ENCODE measurements at places on chromosomes 3 and 15.

DNA sequence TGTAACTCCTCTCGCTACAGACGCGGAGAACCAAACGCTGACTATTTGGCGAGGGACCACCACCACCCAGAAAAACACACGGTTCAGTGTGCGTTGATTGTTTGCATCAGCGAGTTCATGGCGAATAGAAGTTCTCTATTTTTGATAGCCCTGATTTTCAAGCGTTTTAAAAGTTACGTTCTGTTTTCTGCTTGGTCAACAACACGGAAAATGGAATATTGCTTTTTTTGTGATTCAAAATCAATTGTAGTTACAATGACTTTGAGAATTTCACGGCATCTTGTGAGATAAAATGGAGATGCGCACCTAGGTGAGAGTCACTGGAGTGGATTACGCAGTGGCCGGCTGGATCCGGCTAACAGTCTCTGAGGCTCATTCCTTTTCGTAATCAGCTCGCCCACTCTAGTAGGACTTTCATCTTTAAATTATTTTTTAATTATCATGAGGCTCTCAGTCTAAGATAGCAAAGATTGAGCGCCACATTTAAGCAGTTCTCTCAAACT, 54.8 kb downstream of the CCDC54 start:
- DNase-seq = no peak

DNA sequence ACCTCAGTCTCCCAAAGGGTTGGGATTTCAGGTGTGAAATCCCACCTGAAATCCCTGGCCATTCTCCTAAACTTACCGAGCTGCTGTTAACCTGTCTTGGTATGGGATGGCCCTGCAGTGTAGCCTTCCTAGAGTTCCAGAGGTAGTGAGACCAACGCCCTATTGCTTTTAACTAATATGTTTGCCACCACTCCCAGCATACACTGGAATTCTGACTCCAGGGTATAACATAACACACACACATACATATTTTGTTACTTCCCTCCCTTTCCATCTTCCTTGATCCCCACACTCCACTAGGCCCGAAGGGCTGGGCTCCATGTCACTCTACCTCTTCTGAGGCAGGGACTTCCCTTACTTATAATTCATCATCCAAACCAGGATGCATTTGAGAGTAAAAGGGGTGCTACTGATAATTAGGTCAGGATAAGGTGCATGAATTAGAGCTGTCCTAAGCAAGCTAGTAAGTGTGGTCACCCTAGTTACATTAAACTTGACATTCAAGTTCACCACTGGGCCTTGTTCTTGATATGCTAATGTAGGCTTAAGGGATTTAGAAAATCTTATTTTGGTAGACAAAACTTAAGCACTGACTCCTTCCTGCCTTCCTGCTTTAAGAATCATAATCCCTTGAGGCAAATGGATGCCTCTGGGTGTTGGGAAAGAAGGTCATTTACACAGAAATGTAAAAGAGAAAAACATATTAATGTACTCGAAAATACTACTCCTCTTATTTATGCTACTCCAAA, 317.6 kb downstream of the MAGI1 start:
- DNase-seq = no peak

DNA sequence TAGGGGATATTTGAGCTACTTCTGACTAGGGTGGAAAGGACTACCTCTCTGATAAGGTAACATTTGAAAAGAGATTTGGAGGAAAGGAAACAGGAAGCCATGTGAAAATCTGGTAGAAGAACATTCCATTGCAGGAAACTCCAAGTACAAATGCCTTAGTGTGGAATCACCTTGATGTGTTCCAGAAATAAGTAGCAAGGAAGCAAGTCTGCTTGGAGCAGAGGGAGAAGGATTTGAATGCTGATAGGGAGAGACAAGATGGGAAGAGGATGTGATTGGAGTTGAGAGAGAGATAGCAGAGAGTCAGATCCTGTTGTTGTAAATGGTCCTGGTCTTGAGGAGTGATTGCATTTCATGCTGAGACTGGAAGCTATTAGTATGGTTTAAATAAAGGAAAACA, 335.1 kb upstream of the DCBLD2 start:
- no peak for DNase-seq

DNA sequence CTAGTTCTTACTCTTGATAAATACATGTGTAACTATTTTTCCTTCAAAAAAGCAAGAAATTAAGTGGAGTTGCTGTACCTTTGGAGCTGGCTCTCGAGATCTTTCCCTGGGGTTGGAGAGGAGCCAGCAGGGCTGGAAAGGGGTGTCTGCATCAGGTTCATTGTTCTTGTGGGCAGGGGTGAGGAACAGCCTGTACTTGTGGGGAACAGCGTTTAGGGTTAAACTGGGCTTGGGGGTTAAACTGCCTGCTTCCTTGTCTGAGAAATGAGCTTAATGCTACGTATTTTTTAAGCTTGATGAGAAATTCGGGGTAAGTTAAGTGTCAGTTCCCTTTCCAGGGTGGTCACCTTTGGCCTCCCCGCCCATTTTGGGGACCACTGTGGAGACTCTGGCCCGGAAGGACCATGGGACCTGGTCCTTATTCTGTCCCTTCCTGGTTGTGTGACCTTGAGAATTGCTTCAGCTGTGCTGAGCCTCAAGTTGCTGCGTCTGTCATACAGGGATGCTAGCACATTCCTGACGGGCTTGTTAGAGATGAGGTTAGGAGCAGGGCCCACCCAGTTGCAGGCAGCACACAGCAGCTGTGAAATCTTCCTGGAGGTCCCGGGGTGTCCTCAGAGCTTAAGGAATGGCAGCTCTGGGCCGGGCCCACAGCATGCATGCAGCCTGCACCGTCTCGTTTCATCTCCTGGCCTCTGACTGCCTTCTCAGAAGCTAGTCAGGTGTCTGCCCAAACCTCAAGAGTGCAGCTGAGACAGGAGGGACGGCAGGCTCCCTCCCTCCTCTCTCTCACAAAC, 11.6 kb downstream of the H1-8 start:
- no peak for DNase-seq

GRCh38 chr15:43219929-43220928, 589 bp downstream of the EPB42 start:
- no peak for DNase-seq

DNA sequence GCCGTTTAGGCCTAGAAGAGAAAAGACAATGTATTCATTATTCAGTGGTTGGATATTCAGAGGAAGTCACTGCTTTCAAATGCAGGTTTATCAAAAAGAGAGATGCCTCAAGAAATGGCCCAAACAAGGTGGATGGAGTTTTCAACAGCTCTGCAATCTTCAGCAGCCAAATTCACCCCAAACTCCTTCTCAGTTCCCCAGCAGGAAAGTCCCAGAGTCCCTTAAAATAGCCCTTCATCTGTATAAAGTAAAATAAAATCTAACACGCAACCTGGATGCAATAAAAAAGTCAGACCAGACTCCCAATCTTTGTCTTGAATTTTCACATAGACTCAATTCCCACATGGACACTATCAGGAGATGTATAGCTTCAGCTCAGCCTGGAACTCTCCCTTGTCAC, 101.6 kb upstream of the SPATA12 start:
- no peak for DNase-seq

- no peak for DNase-seq
Measured at GRCh38 chr3:39135170-39135805, 18.1 kb downstream of the CSRNP1 start.

Data from HuH-7.5 (cell line).